A549 treated with GW870086 at 1 μM for 4 hours (cell line): ENCODE measurements at places on chromosomes 12 and 14. TPM values are rescaled to one million over a fixed set of nuclear protein-coding genes. Genes with fewer than 3 reads are reported as not detected.

Gene AKAP6
- total RNA-seq: 0.24 to 0.84 TPM (median 0.45 TPM) in 5 replicates

Gene ALG10B
- 3.2 to 5.8 TPM (median 5.4 TPM) in 5 replicates for total RNA-seq

Gene NYNRIN
- 0.25 to 0.34 TPM (median 0.26 TPM) in 5 replicates for total RNA-seq

Gene ZNF384
- 50.8 to 60.2 TPM (median 56.8 TPM) in 5 replicates for total RNA-seq

Gene PDE3A
- 2.2 to 3.1 TPM (median 2.8 TPM) in 5 replicates for total RNA-seq

Gene DENND5B
- total RNA-seq: 10.0 to 14.7 TPM (median 13.2 TPM) in 5 replicates

Gene NR1H4
- total RNA-seq: 0.07 to 0.32 TPM (median 0.09 TPM) in 3 of 5 replicates, not detected in the others

Gene NFATC4
- total RNA-seq: 0.06 to 0.47 TPM (median 0.31 TPM) in 3 of 5 replicates, not detected in the others

Gene PRIMA1
- 0.22 to 0.35 TPM (median 0.31 TPM) in 5 replicates for total RNA-seq

Gene RIMBP2
- not detected in 5 replicates for total RNA-seq

Gene VDR
- total RNA-seq: 2.8 to 3.8 TPM (median 3.0 TPM) in 5 replicates

Gene PRB2
- not detected in 5 replicates for total RNA-seq

Gene PLA2G1B
- total RNA-seq: not detected in 5 replicates

Gene CISTR
- not detected in 5 replicates for total RNA-seq

Gene SLC10A1
- not detected in 5 replicates for total RNA-seq

Gene SOAT2
- total RNA-seq: 0.06 to 0.44 TPM (median 0.40 TPM) in 5 replicates

Gene TCL1B
- not detected in 5 replicates for total RNA-seq

Gene DMAC2L
- total RNA-seq: 13.2 to 16.0 TPM (median 14.5 TPM) in 5 replicates
